ENCODE measurements at places on chromosomes 5 and 9.

- DNase-seq, result no peak
Observed at GRCh38 chr9:133371261-133371711, 4.6 kb downstream of the SURF4 start.

DNA sequence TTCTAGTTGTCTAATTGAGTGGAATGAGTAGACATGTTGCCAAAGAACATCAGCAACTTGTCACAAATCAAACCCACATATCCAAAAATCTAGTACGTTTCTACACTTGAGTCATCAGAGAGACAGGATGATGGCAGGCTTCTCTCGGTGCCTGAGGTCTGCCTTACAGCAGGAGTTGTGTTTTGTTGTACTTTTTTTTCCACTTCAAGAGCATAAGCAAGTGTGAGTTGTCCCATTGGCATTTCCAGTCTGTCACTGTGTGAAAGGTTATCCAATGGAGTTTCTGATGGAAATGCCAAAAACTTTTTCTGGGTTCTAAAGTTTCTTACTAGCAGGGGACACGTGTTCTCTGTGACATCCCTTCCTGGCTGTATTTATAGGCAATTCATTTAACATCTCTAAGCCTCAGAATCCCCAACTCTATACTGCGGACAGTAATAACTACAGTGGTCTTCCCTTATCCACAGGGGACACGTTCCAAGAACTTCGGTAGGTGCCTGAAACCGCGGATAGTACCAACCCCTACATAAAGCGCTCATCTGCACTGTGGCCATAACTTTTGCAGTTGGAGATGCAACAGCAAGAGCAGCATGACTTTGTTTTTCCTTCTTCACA is 246.5 kb downstream of the SYK start:
- no peak for DNase-seq

DNA sequence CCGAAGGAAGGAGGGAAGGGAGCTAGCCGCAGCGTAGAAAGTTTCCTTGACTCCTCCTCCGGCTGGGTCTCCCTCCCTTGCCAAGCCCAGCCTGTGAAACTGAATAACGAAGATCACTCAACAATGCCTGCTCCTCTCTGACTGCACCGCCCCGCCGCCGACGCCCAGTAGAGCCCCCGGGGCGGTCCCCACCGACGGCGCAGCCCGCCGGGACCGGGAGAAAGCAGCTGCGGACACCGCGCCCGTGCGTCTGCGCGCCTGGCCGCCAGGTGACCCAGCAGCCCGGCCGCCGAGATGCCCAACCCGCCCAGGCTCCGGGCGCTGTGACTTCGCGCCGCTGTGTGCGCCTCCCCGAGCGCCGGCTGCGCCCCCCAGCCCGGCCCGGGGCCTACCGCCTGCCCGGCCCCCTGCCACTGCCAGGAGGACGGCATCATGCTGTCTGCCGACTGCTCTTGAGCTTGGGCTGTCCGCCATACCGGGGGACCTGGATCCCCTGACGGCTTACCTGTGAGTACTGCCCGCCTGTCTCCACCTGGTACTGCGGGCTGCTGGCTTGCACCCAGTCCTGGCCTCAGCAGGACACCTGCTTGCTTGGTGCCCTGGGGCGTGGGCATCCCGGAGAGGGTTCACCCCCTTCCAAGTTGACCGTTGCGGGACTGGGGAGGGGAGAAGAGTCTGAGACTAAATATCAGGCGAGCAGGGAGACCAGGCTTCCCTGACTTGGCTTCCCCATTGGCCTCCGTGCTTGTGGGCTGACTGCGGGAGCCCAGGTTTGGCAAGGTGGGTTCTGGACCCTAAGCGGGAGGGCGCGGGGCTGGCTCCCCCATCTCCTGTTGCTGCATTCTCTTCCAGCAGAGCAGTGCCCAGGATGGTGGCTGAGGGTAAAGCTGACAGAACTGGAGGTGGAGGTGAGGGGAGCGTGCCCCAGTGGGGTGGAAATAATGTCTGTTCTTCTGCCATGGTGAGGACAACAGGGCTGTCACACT is 26.2 kb upstream of the SPTLC1 start:
- no peak for DNase-seq

DNA sequence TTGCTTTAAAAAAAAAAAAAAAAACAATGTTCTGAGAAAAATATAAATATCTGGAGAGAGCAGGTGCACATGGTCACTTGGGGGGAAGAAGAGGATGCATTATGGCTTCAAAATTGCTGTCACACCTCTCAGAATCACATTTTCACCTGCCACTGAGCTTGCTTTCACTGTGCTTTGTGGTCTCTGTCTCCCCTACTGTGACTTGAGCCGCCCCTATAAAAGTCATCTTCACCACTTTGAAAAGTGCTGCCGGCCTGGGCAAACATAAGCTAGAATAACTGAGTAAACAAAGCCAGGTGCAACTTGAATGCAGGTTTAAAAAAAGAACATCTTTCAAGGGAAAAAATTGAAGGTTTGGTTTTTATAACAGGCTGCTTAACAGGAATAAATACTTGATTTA is 368.1 kb upstream of the GRIA1 start:
- DNase-seq, result no peak

- DNase-seq, result no peak
Observed at GRCh38 chr5:177380805-177381126, 3.5 kb upstream of the SLC34A1 start.

DNA sequence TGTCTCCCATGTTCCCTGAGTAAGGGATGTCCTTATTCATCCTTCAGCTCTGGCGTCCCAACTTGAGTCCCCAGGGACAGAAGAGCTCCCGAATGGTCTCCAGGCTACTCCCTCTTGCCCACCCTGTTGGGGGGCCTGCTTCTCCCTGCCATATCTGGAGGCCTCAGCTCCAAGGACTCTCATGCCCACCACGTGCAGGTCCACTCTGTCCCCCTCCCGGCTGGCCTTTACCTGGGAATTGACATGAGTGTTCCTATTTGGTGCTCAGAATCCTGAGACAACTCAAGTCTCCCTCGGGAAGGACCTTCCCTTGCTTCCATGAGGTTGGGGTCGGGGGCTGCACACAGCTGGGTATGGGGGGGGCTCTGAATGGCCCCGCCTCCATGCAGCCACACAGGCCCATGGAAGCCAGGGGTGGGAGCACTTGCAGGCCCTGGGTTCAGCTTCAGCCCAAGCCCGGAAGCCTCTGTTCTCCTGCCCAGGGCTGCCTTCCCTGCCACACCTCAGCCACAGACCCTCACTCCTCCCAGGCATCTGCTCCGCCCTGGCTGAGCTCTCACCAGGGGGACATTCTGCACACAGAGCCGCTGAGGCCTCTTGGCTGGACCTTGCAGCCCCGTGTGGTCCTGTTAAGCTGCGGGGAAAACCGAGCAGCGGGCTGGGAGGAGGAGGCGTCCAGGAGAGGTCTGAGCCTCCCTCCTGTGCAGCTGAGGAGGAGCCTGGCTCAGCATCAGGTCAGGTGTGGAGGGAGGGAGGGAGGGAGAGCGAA is 121.9 kb downstream of the PHF2 start:
- no peak for DNase-seq

DNA sequence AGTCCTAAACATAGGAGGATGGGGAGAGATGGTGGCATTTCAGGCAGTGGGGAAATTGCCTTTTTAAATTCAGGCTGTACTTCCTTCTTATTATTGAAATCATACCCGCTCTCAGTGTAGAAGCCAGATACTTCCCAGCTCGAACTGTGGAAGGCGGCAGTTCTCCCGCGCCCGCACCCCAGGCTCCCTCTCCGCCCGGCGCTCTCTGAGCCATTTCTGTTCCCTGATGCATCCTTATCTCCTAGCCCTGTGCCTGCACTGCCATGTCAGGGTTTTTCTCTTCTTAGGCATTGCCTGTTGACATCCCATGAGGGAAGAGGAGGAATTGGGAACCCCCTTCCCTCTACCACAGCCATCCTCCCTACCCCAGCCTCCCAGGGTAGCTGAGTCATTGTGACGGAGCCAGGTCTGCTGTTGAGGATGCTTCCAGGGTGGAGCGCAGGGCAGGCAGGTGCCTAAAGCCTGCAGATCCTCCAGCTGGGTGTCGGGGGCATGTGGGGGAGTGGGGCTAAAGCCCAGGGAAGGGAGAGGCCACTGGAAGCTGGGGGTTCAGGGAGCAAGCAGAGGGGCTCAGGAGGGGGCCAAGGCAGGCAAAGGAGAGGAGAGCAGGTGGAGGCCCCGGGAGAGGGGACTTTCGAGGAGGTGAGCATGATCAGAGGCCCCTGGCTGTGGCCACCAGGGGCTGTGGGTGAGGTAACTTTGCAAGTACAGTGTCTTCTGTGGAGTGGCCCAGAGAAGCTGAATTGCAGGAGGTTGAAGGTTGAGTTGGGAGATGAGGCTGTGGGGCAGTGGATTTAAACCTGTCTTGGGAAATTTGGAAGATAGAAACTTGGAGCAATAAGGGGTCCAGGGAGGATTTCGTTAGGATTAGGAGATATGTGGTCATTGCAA is 16.2 kb downstream of the LAMC3 start:
- DNase-seq, result no peak

DNA sequence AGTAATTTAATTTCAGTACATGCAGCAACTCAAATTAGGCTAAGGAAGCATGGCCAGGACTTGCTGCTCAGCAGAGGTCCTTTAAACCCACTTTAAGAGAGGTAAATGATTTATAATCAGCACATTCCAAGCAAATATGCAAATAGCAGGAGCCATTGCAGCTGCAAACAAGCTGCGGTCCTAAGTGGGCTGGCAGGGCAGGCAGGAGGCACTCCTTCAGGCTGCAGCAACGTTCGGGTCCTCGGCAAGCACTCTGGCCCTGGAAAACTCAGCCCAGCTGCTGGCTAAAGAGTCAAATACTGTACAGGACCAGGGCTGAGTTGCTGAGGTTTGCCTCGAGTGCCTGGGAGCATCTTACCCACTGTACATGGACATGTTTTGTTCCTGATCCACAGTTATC is 126.9 kb downstream of the FSTL4 start:
- no peak for DNase-seq

GRCh38 chr5:28397502-28397941 is 1359.1 kb upstream of the CDH9 start:
- no peak for DNase-seq

- DNase-seq, result no peak
Observed at GRCh38 chr5:37859805-37860204, 20.0 kb upstream of the GDNF start.

- no peak for DNase-seq
Observed at GRCh38 chr5:179497636-179498340, 52.6 kb upstream of the RUFY1 start.

GRCh38 chr5:122154910-122155309 is 25.6 kb downstream of the ZNF474 start:
- DNase-seq, result no peak

GRCh38 chr5:116365006-116365496 is 209.6 kb downstream of the SEMA6A start:
- no peak for DNase-seq

DNA sequence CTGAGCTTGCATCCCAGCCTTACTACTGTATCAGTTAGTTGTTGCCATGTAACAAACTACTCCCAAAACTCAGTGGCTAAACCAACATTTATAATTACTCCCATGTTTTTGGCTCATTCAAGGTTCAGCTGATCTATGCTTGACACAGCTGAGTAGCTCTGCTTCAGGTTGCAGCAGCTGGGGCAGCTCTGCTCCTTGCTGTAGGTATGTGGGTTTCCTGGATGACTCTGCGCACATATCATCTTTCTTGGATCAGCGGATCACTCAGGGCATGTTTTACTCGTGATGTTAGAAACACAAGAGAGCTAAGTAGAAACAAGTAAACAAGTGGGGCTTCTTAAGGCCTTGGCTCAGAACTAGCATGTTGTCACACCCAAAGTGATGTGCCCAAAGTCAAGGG is 15.1 kb downstream of the TEK start:
- DNase-seq, result no peak

GRCh38 chr5:149775785-149776184 is 45.7 kb downstream of the PPARGC1B start:
- no peak for DNase-seq

DNA sequence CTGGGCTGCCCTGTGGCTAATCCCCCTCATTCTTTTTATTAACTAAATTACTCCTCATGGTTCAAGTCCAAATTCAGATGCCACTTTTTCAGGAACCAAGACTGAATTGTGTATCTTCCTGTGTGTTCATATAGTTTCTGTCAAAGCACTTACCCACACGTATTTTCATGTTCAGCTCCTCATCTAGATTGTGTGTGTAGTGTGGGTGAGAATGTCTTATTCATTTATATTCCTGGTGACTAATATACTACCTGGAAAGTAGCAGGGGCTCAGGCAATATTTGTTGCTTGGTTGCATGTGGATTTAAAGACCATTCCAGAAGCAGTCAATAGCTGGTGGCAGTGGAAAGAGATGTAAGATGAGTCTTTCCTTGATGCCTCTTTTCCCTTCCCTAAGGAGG is 48.5 kb upstream of the SRP19 start:
- DNase-seq, result no peak

DNA sequence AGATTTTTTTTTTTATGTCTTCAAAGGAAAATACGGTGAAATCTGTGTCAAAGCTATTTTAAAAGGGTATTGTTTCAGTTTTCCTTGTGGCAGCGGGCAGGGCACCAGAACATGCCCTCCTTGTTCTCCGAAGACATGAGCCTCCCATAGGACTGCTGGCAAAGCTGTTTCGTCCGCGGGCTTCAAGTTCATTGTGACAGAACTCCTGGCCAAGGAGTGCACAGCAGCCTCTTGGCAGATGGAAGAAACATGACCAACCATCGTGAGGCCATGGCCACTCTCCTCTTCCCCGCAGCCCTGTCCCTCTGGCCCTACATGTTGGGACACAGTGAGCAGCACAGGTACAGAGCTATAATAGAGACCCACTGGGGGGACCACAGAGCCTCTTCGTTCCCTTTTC is 99.5 kb downstream of the AOPEP start:
- no peak for DNase-seq

DNA sequence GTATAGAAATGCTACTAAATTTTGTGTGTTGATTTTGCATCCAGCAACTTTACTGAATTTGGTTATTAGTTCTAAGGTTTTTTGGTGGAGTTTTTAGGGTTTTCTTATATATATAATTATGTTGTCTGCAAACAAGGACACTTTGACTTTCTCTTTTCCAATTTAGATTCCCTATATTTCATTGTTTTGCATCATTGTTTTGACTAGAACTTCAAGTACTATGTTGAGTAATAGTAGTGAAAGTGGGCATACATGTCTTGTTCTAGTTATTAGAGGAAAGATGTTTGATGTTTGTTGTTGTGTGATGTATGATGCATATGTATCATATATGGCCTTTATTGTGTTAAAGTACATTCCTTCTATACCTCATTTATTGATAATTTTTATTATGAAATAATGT is 362.3 kb upstream of the PRR16 start:
- DNase-seq, result no peak

All from memory B cell (primary cell).